Renal cortex interstitium (tissue), 15 donors: ENCODE measurements at places on chromosomes 7 and 10. TPM values are rescaled to one million over a fixed set of nuclear protein-coding genes. Genes with fewer than 3 reads are reported as not detected.

The SLC39A12 gene
- not detected for polyA plus RNA-seq

- DNase-seq, result no peak
Observed at GRCh38 chr10:88256013-88256680, 327.0 kb downstream of the RNLS start.

The C1QL3 gene
- polyA plus RNA-seq, result 1.7 TPM

GRCh38 chr10:96306516-96306915 lies 2.3 kb downstream of the DNTT start:
- DNase-seq, result no peak

DNA sequence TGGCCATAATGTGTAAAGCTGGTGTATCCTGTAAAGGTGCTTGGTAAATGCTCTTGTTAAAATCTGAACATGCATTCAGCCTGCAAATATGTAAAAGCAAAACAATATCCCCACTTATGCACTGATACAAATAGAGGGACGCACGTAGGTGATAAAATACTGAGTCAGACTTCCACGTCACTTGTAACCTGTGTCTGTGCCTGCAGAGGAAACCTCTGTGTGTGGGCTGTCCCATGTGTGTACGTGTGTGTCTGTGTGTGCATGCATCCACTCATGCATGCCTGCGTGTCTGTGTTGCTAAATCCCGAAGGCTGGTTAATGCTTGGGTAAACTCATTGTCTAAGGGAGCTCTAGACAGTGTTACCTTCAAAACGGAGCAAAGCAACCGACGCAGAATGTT lies 68.9 kb downstream of the KLF6 start:
- no peak for DNase-seq

GRCh38 chr7:28608731-28609130 lies 196.4 kb downstream of the CREB5 start:
- no peak for DNase-seq

DNA sequence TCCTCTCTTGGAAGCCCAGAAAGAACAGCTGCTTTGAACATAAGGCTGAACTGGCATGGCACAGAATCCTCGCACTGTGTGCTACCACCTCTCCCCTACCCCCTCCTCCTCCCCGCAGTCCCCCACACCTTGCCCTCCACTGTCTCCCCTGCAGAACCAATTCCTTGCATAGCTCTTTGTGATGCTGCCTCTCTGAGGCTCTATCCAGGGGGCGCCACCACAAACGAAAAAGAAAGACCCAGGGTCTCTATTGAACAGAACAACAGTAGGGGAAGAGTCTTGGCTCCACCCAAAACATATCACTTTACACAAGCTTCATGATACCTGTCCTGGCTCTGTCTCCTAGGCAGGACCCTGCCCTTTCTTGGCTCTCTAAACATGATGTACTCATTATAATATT lies 26.2 kb upstream of the EBLN1 start:
- DNase-seq, result no peak

The TMEM229A gene
- 0.12 TPM for polyA plus RNA-seq

The SPDYE1 gene
- 1.7 TPM for polyA plus RNA-seq

DNA sequence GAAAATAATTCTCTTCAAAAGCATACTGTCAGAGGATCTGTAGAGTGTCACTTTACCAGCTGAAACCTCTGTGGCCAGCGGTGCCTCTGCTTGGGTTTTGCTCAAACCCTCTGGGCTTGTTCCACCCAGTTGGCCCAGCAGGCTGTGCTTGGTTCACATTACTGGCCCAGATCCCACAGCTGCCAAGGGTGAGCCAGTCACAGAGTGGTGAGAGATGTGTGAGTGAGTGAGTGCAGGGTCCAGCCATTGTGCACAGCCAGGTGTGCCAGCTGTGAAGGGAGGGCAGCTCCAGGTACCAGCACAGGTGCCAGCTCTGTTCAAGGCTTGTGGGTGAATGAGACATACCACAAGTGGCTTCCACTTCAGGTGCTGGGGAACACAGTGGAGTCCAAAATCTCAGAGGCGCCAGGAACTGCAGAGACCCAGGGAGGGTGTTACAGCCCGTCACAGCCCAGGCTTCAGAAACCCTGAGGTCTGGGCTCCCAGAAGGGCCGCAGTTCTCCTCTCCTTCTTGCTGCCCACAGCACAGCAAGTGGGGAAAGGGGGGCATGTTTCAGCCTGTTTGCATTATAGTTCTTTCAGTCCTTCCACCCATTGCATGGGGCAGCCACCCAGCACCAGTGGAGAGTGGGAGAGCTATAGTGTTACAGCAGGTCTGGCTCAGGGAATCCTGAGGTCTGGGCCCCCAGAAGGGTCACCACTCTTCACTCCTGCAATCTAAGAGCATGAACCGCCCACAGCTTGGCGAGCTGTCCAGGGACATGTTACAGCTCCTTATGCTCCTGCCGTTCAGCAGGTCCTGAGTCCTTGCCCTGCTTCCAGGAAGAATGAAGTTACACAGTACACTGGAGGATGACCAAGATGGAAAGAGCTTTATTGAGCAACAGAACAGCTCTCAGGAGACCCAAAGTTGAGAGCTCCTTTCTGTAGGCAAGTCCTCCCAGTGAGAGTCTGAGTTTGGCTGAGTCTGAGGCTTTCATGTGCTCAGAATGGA lies 931.7 kb upstream of the SORCS1 start:
- DNase-seq, result no peak

GRCh38 chr10:46050941-46051623 lies 5.0 kb upstream of the MSMB start:
- DNase-seq, result no peak

The SLC18A2 gene
- 0.62 TPM for polyA plus RNA-seq

DNA sequence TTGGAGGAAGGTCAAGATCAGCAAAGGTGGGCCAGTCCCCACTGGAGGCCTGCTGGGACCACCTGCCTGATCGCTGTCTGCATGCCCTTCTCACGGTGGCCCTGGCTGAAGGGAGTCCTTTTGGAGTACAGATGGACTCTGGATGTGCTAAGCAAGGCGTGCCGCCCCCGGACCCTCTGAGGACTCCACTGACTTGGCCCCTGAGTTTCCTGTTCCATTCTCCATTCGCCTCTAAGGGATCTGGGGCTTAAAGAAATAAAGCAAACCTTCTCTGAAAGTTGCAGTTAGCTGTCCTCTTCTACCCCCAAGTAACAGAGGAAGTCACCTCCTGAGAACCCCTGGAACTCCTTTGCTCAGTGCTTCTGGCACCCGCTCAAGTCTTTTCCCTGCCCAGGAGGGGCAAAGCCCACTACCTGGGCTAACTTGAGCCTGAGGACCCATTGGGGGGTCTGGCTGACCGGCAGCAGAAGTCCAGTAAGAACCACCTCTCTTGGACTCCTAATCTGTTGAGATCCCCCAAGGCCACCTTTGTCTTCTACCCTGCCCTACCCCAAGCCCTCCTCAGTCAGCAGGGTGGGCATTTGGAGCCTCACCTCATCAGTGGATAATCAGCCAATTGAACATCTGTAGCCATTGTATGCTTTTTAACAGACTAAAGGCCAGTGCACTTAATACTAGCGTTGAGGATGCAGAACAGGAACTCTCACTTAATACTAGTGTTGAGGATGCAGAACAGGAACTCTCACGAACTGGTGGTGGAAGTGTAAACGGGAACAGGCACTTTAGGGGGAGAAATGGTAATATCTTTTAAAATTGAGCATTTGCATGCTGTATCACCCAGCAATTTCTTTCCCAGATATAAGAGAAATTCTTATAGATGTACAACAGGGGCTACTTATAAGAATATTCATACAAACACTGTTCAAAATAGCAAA lies 2.2 kb downstream of the TBATA start:
- DNase-seq, result no peak

DNA sequence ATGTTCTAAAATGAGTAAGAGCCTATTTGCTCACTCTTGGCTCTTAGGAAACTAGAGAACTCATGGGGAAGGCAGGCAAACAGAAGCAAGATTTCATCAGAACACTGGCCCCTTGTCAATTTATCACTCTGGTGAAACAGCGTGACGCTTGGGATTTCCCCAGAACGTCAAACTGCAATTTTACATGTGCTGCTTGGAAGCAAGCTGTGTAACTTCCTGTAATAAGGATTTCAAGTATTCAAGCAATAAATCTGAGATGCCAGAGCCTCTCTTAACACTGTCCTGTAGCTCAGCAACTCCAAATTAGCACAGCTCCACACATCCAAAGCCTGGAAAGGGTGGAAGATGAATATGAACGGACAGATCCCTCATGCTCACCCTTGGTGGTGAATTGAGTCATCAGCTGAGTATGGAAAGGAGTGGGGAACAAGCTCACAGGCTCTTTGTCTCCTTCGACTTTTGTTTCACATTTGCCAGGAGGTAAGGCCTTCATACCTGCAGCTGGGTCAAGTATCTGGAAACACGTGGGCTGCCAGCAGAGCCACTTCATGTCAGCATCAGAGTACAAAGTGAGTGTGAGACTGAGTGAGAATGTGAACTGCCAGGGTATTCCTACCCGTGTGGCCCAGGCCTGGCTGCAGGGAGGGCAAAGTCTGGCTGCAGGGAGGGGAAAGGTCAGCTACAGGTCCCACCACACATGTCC lies 140.4 kb upstream of the NAMPT start:
- peak; percentile 43 for DNase-seq

The AGMO gene
- 0.92 TPM for polyA plus RNA-seq

- no peak for DNase-seq
Observed at GRCh38 chr10:23694921-23695824, 256.3 kb downstream of the OTUD1 start.

- DNase-seq, result no peak
Observed at GRCh38 chr7:46301677-46302076, 380.6 kb upstream of the IGFBP3 start.

The ANKRD30A gene
- polyA plus RNA-seq, result not detected
